ENCODE measurements at places on chromosomes 7 and 10.

DNA sequence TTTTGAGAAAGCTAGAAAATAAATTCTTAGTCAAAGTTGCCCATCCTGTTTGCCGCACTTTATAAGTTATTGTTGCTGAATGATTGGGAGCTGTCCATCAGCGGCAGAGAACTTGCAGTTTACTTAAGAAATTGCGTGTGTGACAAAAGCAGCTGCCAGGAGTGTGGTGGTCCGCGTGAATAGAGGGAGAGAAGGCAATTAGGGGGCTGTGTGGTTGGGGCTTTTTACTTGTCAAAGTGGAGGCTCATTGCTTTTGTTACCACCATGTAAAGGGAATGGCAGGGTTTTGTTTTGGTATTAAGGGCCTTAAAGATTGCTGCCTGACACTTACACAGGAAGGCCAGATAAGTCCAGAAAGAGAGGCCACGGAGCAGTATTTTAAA lies 177.8 kb downstream of the TCF7L2 start:
- DNase-seq, result no peak

DNA sequence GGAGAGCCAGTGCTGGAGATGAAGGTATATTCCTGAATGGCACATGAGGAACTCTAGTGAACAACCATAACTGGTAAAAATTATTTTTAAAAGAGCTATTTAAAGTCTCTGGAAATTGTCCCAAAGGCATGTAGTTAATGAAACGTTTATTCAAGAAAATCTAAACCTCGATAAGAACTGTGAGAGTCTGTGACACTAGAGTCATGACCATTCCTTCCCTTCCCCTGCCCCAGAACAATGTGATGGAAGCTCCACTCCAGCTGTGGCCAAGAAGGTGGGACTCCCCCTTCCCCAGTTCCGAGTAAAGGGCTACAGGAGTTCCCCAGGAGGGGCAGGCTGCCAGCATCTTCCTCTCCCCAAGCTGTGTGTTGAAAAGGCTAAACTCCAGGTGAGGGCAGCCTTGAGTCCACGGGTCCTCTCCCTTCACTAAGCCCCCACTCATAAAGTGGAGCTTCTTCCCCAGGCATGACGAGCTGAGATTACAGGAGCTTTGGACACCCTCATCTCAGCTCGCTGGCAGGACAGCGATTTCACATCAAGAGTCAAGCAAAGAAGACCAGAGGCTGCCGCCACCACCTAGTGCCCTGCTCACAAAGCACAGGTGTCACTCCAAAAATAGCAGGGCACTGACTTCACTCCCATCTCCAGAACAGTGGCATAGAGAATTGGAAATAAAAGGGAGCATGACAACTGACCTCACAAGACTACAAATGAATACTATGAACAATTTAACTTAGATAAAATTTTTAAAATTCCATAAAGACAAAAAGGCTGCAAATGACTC lies 68.5 kb downstream of the NHLRC2 start:
- DNase-seq, result no peak

- DNase-seq, result no peak
These were observed 9.3 kb upstream of the ZNF438 start for GRCh38 chr10:31041011-31041410.

DNA sequence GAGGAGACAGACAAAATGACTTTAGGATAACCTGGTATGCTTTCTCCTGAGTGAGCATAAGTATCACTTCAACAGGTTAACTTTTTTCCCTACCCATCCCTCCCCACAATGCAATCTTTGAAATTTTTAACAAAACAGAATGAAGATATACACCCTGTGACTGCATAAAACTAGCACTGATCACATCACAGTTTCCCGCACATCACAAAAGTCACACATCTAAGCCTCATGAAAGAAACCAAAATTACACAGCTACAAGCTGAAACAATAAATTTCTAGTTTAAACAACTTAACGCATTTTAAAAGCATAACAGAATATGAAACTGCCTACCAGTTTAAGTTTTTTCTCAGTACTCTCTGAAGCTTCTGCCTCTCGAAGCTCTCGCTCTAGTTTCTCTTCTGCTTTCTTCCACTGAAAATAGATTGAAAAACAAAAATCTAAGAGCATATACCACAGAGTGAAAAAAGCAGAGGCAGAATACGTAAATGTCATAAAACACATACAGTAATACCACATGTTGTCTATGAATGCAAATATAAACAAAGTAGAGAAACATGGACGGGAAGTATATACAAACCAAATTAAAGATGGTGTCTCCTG lies 18.1 kb downstream of the NOC3L start:
- DNase-seq, result no peak

- DNase-seq, result no peak
These were observed 42.6 kb upstream of the INHBA start for GRCh38 chr7:41745451-41745850.

GRCh38 chr10:13615650-13616300 lies 29.0 kb downstream of the PRPF18 start:
- DNase-seq, result no peak

DNA sequence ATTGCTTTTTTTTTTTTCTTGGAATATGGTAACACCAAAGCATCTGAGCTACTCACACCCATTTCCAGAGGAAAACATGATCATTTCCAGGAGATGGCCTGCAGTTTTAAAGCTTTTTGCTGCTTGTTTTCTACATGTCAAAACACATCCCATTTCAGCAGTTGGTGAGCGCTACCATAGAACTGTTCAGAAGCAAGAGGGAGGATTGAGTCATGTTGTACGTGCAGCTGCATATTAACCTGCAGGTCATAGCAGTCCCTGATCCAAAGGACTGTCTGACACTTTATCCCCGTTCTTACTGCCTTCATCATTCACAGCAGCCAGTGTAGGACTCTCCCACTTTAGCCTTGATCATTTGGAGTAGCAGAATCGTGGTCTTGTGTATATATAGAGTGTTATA lies 124.6 kb downstream of the AUTS2 start:
- DNase-seq, result no peak

DNA sequence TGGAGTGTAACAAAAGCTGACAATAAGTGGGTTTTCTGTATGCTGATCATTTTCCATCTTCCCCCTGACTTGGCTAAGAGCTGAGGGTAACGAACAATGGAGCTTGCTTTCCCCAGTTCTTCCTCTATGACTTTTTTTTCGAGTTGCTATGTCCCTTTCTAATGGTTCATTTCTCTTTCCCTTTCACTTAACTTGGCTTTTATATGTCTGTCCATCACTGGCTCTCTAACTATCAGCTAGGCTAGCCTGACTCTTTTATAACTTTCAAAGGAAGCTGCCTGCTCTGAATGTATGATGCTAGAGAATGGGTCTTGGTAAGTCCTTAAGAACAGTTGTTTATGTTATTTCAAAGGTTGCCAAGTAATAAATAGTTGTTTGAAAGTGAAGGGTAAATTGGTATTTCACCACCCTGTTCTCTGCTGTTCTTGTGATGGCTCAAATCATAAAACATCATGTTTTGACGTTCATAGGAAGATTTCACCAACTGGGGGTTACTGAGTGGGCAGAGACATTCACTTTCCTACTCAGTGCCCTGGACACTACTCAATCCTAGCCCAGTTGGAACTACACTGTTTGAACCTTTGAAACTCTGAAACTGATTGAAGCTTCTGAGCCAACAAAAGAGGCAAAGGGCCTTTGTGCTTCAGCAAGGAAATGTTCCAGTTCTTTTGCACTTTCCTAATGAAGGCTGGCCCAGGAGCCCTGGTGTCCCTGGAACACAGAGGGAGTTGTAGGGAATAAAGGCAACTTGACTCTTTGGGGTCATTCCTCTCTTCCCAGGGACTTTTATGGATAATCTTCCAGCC lies 85.4 kb upstream of the PHYHIPL start:
- DNase-seq, result no peak

DNA sequence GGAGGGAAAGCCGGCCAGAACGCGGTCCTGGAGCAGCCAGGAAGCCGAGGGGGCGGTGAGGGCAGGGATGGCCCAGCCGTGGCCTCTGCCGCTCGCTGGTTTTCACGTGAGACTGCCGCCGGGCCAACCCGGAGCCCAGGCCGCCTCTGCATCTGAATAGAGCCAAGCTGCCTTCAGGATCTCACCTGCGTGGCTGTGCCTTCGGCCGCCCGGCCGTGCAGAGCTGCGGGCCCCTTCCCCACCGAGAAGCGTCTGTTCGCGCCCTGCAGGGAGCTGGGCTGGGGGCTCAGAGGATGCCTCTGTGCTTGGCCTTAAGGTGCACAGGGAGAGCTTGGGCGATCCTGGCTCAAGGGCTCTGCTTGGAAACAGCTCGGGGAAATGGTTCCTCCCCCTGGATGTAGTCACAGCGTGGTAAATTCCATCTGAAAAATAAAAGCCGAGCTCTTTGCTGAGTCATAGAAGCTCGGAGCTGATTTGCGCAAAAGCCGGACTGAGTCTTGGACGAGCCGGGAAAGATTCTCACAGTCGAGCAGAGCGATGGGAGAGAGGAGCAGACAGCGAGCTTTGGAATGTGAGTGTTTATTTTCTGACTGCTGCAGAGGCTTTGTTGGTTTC lies at the start of gene JAKMIP3:
TSS of gene JAKMIP3 (plus strand) at position 456 of the 615 bp plus-strand sequence. CDS start 38,863 bp downstream, outside the sequence.
- peak; percentile 62 for DNase-seq

- no peak for DNase-seq
These were observed 21.9 kb downstream of the CHCHD3 start for GRCh38 chr7:133060004-133060403.

DNA sequence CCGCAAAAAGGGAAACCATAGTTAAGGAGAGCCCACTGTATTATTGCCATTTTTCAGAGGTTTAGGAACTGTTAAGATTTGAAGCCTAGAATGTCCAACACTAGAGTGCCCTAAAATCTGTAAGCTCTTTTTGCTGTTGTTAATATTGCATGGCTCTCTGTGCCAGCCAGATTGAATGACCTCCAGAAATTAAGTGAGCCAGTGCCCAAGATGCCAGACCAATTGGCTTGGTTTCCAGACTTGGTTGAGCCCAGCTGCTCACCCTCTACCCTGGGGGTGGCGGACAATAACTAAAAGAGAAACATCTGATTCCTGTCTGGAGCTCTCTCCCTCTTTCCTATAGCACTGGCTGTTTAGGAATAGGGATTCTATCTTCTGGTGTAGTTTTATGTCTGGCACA lies 340.1 kb downstream of the PHF14 start:
- DNase-seq, result no peak

- peak; percentile 27 for DNase-seq
These were observed 751 bp upstream of the GTPBP10 start for GRCh38 chr7:90345595-90346335.

- no peak for DNase-seq
These were observed 33.9 kb upstream of the ARL4A start for GRCh38 chr7:12653518-12653917.

DNA sequence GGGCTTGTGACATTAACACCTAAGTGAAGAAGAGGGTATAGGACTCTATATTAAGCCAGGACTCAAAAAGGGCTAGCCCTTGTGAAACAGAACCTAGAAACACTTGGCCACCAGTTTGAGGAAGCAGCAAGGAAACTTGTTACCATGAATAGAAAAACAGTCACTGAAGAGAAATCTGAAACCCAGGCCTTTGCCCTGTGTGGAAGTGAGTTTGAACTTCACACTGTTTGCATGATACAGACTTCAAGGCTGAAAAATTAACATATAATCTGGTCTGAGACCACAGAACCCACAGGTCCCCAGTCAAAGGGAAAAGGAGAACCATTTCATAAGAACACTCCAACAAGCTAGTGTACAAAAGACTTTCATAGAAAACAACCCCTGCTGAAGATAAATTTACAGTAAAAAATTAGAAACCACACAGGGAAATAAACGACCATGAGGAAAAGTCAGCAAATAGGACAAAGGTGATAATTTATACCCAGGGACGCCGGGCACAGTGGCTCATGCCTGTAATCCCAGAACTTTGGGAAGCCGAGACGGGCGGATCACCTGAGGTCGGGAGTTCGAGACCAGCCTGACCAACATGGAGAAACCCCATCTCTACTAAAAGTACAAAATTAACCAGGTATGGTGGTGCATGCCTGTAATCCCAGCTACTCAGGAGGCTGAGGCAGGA lies 76.1 kb downstream of the SKIDA1 start:
- DNase-seq, result no peak

- DNase-seq, result no peak
These were observed 135.8 kb upstream of the UNC5B start for GRCh38 chr10:71076473-71077142.

DNA sequence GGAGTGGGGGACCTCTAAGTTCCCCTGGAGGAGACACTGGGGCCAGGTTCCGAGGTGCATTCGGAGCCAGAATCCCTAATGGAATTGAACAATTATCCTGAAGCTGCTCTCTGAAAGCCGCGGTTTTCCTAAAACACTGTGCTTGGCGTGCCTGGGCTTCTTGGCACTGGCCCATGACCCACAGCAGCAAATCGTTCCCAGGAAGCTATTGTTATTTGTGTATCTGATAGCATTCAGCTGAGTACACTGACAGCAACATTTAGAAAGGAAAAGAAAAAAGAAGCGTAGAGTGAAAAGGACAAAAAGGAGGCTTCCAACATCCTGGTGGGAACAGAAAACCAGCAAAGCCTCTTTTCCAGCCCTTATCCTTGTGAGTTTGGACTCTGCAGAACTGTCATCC lies 339.8 kb downstream of the FRMD4A start:
- peak; percentile 17 for DNase-seq

DNA sequence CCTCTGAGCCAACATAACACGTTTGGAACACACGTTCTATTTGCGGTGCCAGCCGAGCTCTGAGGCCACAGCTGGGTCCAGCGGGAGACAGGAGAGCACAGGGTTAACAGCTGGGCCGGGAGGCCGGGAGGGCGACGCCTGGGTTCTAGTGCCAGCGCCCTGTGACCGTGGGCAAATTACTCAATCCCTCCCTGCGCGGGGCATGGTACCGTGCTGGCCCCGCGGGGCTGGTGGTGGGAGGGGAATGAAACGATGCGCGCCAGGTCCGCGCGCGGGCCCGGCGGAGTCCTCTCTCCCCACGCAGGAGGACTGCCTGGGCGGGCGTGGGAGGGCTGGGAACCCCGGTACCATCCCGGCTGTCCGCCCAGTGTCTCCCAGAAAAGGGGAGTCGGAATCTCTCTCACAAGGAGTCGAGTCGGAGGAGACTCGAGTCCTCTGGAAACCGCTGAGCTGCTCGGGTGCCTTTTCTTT lies 30.4 kb downstream of the LEP start:
- no peak for DNase-seq

DNA sequence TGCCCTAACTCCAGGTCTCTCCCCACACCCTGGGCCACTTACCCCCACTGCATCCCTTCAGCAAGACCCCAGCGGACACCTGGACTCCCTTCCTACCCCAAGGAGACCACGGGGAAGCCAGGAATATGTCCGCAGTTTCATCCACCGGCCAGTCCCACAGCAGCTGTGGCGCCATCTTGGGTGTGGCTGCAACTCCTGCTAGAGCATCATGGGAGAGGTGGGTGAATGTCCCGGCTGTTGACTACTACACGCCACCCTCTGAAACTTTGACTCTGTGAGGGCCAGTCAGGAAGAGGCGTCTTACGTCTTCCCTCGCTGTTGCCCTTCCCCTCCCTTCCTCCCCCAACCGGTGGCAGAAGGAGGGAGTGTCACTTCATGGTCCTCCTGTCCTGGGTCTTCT lies 238.3 kb upstream of the RNF32 start:
- DNase-seq, result no peak

DNA sequence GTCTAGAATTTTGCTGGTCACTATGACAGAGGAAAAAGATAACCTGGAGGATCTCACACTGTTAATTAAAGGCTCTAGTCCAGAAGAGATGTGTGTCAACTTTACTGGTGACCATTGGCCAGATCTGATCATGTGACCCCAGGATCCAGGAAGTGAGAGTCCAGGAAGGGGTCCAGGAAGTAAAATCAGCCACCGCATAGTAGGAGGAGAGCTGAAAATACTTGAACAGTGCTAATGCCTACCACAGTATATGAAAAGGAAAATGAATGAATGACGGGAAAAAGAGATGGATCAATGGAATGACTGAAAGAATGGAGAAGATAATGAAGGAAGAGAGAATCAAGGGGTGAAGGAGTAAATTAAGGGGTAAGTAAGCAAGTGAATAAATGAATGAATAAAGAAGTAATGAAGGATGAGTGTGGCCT lies 415.3 kb downstream of the RPS24 start:
- no peak for DNase-seq
